ENCODE measurements at places on chromosomes 5 and 9.

DNA sequence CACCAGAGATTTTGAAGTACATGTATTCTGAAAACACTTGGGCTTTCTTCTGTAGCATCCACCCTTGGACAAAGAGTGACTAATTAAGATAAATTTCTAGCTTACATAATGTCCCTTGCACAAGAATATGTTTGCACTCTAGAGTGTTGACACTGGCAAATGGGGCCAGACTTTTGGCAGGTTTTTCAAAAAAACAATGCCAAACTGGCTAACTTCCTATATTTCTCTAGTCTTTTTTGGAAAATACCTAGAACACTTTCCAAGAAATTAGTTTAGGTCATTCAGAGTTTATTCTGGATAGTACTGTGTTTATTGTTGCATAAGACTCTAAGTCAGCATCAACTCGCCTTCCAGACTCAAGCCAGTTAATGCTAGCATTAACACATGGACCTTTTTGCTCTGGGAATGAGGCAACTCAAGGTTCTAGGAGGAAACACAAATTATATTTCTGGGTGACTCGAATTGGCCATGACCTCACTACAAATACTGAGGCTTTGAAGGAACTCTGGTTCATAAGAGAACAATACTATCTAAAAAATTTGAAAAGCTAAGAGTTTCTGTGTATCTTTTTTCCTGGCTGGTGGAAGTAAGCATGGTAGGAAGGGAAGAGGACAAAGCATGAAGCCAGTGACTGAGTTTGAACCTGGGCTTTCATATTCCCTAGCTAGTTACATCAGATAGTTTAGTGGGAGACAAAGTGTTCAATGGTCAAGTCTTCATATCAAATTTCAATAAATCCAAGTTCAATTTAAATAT lies 101.6 kb downstream of the NREP start:
- no peak for DNase-seq

- no peak for DNase-seq
These were observed 30.7 kb downstream of the RAI14 start for GRCh38 chr5:34686762-34687268.

GRCh38 chr9:132461971-132462370 lies 52.0 kb downstream of the CFAP77 start:
- DNase-seq = no peak

GRCh38 chr9:30235564-30235963 lies 2148.9 kb upstream of the ACO1 start:
- no peak for DNase-seq

DNA sequence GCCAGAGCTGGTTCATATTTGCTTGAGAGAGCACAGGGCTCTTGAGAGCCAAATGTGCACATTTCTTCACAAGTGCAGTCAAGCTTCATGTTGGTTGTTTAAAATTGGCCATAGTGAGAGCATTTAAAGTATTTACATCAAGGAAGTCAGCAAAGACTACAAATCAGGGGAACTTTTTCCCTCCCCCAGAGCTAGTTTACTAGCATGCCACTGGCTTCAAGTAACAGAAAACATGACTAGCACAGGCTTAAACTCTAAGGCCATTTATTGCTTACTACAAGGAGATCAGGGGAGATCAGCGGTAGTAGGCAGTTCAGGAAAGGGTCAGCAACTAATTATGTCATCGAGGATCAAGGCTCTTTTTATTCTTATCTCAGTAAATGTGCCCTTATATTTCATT lies 11.0 kb upstream of the CCDC171 start:
- no peak for DNase-seq

GRCh38 chr9:98602839-98603500 lies 105.8 kb downstream of the GABBR2 start:
- DNase-seq = no peak

DNA sequence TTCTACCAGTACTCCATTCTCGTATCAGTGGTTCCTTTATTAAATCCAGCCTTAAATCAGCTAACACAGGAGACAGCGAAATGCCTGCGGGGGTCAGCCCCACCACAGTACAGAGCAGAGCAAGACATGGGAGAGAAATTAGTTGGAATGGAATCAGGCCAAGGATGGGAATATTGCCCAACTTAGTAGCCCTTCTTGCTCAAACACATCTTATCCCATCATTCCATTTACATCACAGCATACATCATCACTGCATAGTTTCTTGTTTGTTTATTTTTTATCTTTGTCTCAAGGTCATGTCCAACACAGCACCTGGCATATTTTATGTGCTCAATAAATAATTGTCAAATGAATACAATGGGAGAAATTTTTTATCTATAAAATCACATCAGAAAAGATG lies 34.3 kb upstream of the DAB2 start:
- no peak for DNase-seq
